ENCODE measurements at places on chromosomes 1 and 21.

GRCh38 chr1:62213075-62213914 lies 18.6 kb downstream of the L1TD1 start:
- no peaks in the 10 kb centered on the region for H3K4me1 ChIP-seq
- peaks cover 7% of the 10 kb centered on the region for H3K36me3 ChIP-seq
- no peak for DNase-seq

- peaks cover 25% of the 10 kb centered on the region for H3K4me1 ChIP-seq
- H3K27ac ChIP-seq = peak overlapping the region; percentile 93
Measured at GRCh38 chr21:29382030-29382654, 83.4 kb downstream of the BACH1 start.

DNA sequence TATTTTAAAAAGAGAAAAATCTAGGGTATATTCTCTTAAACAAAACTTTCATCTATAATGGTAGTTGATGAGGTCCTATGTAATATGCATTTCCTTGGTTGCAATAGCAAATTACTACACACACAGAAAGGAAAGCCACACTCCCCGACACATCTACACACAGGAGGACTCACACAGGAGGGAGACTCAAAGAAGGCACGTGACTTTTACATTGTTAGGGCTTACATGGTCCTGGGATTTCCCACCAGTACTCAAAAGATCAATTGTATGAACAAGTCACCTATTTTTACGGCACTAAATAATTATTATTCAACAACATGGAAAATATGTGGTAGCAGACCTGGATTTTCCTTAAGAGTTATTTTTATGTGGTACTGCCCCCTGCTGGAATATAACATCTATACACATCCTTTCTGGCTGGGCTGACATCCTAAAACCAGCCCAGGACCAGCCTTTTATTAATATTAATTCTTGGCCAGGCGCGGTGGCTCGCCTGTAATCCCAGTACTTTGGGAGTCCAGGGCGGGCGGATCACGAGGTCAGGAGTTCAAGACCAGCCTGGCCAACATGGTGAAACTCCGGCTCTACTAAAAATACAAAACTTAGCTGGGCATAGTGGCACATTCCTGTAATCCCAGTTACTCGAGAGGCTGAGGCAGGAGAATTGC lies 33.9 kb upstream of the LGALS8 start:
- H3K36me3 ChIP-seq = no peaks in the 10 kb centered on the region
- H3K27ac ChIP-seq = no peak overlapping the region
- peak; percentile 78 for DNase-seq
- H3K27me3 ChIP-seq = no peaks in the 10 kb centered on the region
- no peaks in the 10 kb centered on the region for H3K4me1 ChIP-seq
- H3K4me3 ChIP-seq = no peak overlapping the region

- no peak overlapping the region for H3K27ac ChIP-seq
- H3K4me1 ChIP-seq = peaks cover 5% of the 10 kb centered on the region
Measured at GRCh38 chr1:200963076-200963475, 60.4 kb downstream of the KIF21B start.

GRCh38 chr1:162349635-162350330 lies 26.9 kb downstream of the SPATA46 start:
- peaks cover 7% of the 10 kb centered on the region for H3K4me1 ChIP-seq
- peak; percentile 44 for DNase-seq
- no peaks in the 10 kb centered on the region for H3K27me3 ChIP-seq
- H3K27ac ChIP-seq = peak overlapping the region; percentile 63
- H3K36me3 ChIP-seq = no peaks in the 10 kb centered on the region
- H3K4me3 ChIP-seq = no peak overlapping the region

DNA sequence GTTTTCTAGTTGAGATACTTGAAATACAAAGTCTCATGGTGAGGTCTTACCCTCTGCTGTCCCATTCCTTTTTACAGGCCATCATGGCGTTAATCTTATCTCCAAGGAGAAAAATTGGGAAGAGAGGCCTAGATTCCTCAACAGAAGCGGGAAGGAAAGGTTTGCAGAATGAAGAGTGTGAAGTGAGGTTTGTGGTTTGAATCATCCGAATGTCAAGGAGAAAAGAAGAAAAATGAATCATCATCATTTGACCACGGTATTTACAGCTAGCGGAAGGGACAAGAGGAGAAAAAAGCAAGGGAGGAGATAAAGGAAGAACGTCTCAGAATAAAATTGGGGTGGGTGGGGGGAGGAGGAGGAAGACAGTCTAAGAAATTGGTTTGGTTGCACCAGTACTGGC lies 935 bp upstream of the COG2 start:
- H3K36me3 ChIP-seq = peaks cover 2% of the 10 kb centered on the region
- no peaks in the 10 kb centered on the region for H3K4me1 ChIP-seq
- H3K27ac ChIP-seq = no peak overlapping the region
- H3K27me3 ChIP-seq = no peaks in the 10 kb centered on the region
- no peak overlapping the region for H3K4me3 ChIP-seq
- no peak for DNase-seq

GRCh38 chr1:119004781-119005180 lies 16.6 kb upstream of the TBX15 start:
- H3K27ac ChIP-seq = no peak overlapping the region
- DNase-seq = no peak
- H3K4me3 ChIP-seq = no peak overlapping the region
- H3K4me1 ChIP-seq = peaks cover 37% of the 10 kb centered on the region
- H3K27me3 ChIP-seq = peaks cover 61% of the 10 kb centered on the region

DNA sequence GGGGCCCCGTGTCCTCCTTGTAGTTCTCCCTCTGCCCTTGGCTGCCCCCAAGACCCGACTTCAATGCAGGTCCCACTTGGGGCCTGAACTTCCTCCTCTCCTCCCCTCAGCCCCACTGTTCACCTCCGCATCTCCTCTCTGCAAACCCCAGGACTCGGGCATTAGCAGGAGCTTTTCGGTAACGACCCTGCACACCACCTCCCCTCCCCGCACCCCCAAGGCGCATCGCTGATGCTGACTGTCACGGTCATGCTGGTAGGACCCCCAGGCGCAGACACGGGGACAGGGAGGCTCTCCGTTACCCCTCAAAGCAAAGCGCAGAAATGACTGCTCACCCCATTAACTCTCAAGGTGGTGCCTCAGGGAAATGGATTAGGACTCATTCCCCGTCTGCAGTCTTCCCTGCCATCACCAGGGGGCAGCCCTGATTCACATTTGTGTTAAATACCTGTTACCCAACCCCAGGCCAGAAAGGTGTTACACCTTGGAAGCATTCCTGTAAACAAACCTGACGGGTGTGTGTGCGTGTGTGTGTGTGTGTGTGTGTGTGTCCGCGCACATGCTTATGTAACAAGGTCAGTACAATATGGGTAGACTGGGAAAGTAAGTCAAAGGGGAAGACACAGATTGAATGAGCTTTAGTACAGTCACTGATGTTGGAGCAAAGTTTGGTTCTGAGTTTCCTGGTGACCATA lies 6.4 kb upstream of the GUCA2B start:
- no peaks in the 10 kb centered on the region for H3K36me3 ChIP-seq
- peaks cover 2% of the 10 kb centered on the region for H3K4me1 ChIP-seq
- DNase-seq = peak; percentile 97
- H3K27me3 ChIP-seq = no peaks in the 10 kb centered on the region
- H3K4me3 ChIP-seq = no peak overlapping the region

GRCh38 chr1:109630898-109631512 lies 11.4 kb downstream of the AMPD2 start:
- no peak overlapping the region for H3K4me3 ChIP-seq
- H3K36me3 ChIP-seq = peaks cover 57% of the 10 kb centered on the region
- H3K27me3 ChIP-seq = no peaks in the 10 kb centered on the region
- peaks cover 2% of the 10 kb centered on the region for H3K4me1 ChIP-seq
- DNase-seq = no peak

DNA sequence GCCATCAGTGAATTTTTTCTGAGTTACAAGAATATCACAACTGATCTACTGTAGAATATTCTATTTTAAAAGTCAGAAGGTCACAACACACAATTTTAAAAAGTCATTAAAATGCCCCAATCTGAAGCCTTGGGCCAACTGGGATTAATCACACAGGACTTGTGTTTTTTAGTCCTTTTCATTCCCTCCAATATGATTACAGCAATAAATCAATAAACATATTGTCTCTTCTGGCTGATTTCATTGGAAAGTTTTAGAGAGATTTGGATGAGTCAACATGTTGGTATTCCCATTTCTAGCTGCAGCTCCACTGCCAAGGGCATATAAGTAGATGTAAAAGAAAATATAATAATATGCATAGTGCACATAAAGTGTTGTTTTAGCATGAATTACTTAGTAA lies 85.8 kb downstream of the NIBAN1 start:
- no peaks in the 10 kb centered on the region for H3K36me3 ChIP-seq
- DNase-seq = no peak
- no peaks in the 10 kb centered on the region for H3K27me3 ChIP-seq
- H3K4me1 ChIP-seq = peaks cover 3% of the 10 kb centered on the region

- no peak overlapping the region for H3K27ac ChIP-seq
- no peak overlapping the region for H3K4me3 ChIP-seq
- no peaks in the 10 kb centered on the region for H3K27me3 ChIP-seq
- DNase-seq = no peak
- peaks cover 4% of the 10 kb centered on the region for H3K36me3 ChIP-seq
- no peaks in the 10 kb centered on the region for H3K4me1 ChIP-seq
Measured at GRCh38 chr1:193435781-193436180, 249.4 kb upstream of the B3GALT2 start.

DNA sequence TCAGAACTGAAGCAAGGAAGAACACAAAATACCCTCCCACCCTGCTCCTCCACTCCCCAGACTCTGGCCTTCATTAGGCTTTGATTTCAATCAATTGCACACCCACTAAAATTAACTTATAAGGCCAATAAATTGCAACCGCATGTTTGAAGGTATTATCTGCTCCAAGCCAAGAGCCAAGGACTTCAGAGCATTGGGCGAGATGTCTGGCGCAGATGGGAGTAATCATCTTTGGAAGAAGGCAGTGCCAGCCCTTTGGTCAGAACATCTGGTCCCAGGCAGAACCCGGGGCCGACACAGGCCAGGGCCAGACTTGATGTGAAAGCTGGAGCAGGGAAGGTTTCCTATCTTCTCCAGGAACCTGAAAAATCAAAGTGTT lies 60.0 kb downstream of the SLC66A1 start:
- DNase-seq = no peak
- H3K4me1 ChIP-seq = peaks cover 19% of the 10 kb centered on the region
- H3K27ac ChIP-seq = no peak overlapping the region

- H3K36me3 ChIP-seq = no peaks in the 10 kb centered on the region
- DNase-seq = no peak
- H3K4me1 ChIP-seq = no peaks in the 10 kb centered on the region
- H3K4me3 ChIP-seq = no peak overlapping the region
- no peak overlapping the region for H3K27ac ChIP-seq
Measured at GRCh38 chr1:76494807-76495206, 372.5 kb upstream of the ST6GALNAC5 start.

GRCh38 chr1:229714964-229715603 lies 89.0 kb downstream of the URB2 start:
- H3K27me3 ChIP-seq = no peaks in the 10 kb centered on the region
- H3K4me3 ChIP-seq = no peak overlapping the region
- H3K36me3 ChIP-seq = no peaks in the 10 kb centered on the region
- peak overlapping the region; percentile 39 for H3K27ac ChIP-seq
- peak; percentile 50 for DNase-seq
- peaks cover 15% of the 10 kb centered on the region for H3K4me1 ChIP-seq

DNA sequence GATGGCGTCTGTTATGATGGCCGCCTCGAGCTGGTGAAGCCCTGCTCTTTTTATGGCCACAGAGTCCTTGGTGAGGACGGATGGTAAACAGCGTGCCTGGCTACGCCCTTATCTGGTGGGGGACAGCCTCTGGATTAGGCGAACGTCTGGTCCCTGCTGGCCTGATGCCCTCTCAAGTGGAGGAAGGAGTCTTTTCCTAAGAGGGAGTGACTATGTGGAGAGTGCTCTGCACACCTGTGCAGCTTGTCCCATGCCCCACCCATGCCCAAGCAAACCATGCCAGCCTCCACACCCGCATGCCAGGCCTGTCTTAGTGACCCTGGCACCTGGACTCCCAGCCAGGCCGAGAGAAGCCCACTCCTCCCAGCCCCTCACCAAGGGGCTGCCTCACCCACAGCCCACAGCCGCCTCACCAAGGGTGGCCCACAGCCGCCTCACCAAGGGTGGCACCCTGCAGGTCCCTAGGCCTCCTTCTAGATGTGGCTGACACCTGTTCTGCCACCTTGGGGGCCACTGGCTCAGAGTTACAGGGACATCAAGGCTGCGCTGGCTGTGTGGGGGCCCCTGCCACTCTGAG lies 40.2 kb downstream of the WNT9A start:
- H3K27ac ChIP-seq = no peak overlapping the region
- H3K4me1 ChIP-seq = peaks cover 12% of the 10 kb centered on the region
- no peaks in the 10 kb centered on the region for H3K36me3 ChIP-seq
- DNase-seq = no peak
- no peak overlapping the region for H3K4me3 ChIP-seq
- H3K27me3 ChIP-seq = no peaks in the 10 kb centered on the region

DNA sequence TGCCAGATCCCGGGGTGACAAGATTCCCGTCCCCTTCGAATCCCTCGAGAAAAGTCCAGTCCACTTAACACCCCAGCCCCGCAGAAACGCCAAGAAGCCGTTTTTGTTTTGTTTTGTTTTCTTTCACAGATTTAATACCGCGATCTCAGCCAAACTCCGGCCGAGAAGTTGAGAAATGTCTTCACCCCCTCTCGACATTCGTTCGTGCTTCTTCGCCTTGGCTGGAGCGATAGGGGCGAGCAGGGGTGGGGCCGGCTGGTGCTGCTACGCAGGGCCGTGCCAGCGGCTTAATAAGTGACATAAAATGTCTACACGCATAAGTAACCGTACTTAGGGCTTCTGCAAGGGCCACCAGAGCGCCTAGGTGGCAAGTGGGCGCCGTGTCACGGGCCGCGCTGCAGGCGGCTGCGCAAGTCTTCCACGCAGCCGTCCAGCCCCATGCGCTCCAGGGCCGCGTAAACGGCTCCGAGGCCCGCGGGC lies 4.9 kb downstream of the TNFRSF25 start:
- no peaks in the 10 kb centered on the region for H3K4me1 ChIP-seq
- no peak overlapping the region for H3K4me3 ChIP-seq
- peaks cover 45% of the 10 kb centered on the region for H3K36me3 ChIP-seq
- no peak for DNase-seq
- no peaks in the 10 kb centered on the region for H3K27me3 ChIP-seq
- H3K27ac ChIP-seq = no peak overlapping the region

DNA sequence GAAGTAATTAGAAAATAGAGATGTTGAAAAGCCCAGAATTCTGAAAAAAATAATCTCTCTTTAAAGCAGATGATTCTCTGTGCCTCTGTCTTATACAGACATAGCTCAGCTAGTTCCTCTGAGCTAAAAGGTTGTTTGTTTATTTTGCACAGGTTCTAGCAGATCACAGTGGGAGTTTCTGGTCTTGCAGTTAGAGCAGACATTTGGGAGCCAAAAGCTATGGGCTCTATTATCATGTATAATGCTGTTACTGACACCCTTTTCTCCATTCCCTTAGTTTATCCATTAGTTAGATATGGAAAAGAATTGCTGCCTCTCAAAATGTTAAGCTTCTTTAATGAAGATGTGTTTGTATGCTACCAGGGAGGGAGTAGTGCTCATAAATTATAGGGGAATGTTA lies 20.5 kb upstream of the CD55 start:
- H3K4me3 ChIP-seq = no peak overlapping the region
- H3K4me1 ChIP-seq = no peaks in the 10 kb centered on the region
- no peak overlapping the region for H3K27ac ChIP-seq
- H3K36me3 ChIP-seq = no peaks in the 10 kb centered on the region
